ENCODE measurements at places on chromosomes 6 and 20. TPM values are rescaled to one million over a fixed set of nuclear protein-coding genes. Genes with fewer than 3 reads are reported as not detected.

DNA sequence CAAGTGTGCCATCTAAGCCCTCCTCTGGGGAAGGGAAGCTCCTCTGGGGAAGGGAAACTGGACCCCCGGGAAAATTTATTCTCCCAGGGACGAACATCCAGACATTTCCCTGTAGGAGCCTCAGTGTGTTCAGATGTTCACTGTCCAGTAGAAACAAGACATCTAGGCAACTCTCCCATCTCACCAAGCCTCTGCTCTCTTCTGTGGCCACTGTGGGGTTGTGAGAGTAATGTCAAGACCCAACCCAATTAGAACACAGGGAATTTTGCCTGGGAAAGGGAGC is 3.6 kb upstream of the PTGIS start:
- DNase-seq, result no peak

DNA sequence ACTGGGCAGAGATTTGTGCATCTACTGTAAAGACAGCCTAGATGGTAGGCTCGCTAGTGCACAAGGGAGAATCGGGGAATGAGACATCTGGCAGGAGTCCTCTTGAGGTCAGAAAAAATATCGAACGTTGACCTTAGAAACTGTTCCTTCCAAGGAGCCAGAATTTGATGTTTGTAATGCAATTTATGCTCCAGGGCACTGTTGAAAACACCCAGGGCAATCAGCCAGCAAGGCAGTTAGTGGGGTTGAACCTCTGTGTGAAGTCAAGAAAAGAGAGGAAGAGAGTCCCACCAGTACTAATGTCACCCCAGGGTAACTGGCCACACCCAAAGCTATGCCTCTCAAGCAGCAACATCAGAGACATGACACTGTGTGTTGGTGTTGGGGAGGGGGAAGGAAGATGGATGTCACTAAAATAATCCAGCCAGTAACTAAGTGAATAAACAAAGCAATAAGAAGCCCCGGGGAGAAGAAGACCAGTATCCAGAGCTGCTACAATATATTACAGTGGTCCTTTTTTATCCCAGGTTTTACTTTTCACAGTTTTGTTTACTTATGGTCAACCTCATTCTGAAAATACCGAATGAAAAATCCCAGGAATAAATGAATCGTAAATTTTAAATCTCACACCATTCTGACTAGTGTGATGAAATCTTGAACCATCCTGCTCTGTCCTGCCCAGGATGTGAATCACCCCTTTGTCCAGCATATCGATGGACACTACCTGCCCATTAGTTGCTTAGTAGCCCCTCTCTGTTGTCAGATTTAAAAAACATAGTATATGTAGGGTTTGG is 32.9 kb upstream of the PDE10A start:
- no peak for DNase-seq

DNA sequence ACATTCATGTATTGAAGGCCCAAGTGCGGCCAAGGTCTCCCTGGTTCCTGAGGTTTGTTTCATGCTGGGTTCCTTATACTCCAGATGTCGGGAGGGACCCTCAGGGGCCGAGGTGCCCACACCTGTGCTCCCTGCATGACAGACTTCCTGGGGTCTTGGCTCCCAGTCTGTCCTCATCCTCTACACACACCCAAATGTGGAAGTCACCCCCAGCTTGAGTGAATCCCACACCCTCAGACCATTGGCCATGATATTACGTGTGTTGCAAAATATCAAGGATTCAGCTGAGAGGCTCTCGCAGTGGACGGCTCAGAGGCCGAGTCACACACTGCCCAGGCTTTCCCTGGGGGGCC is 82.2 kb upstream of the DUSP22 start:
- DNase-seq, result no peak

DNA sequence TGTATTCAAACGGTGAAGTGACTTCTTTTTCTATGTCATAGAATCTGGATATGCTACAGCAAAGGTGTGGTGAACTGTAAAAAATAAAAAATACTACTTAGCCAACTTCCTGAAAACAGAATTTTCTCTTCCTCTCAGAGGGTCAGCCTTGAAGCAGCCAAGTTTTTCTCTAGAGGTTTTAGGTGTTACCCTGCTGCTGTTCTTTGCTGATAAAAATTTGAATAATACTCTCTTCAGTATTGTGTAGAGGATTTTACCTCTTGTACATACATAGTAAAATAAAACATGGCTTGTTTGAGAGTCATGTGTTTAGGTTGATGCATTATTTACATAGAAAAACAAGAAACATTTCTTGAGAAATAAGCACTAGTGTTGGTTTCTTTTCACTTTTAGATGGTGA is 458.4 kb downstream of the TBC1D32 start:
- DNase-seq, result no peak

DNA sequence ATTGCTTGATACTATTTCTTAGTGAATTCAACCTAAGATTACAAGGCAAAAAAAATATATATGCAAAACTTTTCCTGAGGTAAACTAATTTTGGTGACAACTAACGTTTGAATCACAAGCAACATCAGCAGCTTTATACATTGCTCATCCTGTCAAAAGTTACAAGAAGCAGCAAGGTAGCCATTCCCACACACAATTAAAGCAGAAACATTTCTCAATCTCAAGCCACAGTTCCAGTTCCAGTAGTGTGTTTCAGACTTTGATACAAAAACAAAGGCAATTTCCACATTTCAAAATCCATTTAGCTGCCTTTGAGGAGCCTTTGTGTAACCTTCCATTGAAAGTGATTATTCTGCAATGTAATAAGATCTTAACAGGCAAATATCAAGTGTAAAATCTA is 191.0 kb downstream of the WDR27 start:
- DNase-seq, result no peak

- no peak for DNase-seq
Observed at GRCh38 chr20:10639077-10639736, 34.6 kb downstream of the JAG1 start.

ELOVL2 gene
- total RNA-seq, result 1.0 TPM

CRISP3 gene
- total RNA-seq, result not detected

DSP gene
- total RNA-seq, result 33.9 TPM

- no peak for DNase-seq
Observed at GRCh38 chr20:62827311-62828038, 10.6 kb downstream of the COL9A3 start.

GRCh38 chr20:23401051-23401450 is 20.2 kb downstream of the NAPB start:
- no peak for DNase-seq

CASS4 gene
- not detected for total RNA-seq

- no peak for DNase-seq
Observed at GRCh38 chr20:47778398-47779354, 6.6 kb downstream of the SULF2 start.

DNA sequence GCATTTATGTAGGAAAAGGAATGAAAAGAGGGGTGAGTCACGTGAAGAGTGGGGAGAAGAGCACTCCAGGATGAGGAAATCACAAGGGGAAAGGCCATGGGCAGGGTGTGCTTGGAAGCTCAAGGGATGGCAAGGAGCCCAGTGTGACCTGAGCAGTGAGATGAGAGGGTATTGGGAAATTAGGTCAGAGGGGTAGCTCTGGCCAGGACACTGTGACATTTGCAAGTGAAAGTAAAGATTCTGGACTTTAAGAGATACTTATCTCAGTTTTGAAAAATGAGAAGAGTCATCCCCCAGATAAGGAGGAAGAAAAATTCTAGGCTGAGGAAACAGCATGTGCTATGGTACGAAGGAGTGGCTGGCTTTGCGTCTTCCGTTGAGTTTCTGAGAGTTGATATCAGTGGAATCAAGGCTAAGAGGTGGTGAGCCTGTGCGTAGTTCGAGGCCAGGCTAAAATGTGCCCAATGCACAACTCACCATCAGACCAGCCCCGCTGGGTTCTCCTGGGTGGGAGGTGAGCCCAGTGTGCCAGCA is 79.9 kb downstream of the GCLC start:
- no peak for DNase-seq

DNA sequence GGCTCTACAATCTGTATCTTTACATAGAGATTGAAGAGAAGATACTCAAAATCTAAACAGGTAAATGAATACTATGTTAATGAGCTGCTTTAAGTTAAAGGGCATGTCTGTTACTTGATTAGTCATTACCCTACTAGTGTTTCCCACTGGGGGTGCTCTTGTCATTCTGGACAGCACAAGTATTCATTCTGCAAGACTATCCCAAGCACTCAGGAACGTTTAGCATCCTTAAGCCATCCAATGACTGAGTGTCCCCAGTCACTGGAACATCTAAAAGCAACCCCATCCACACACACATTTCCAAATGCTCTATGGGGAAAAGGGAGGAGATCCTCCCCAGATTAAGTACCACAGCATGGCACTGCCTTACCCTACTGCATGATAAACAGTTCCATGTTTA is 25.7 kb downstream of the EZR start:
- peak; percentile 64 for DNase-seq

DNA sequence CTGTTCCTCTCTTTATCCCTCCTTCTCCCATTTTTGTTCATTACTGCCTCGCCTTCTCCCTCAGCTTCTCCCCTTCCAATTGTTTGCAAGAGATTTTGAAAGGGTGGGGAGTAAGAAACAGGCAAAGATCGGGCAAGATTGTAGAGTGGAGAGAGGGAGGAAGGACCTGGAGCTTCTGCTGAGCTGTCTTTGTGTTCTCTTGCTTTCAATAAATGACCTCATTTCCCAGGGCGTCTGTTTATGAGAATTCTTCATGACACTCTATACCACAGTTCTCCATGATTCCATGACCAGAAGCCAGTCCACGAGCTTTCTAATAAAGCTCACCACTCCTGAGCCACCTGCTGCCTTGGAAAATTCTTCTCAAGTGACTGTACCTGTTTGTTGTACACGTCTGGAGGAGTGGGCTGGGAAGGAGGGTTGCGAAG is 50.0 kb upstream of the PLEKHG1 start:
- no peak for DNase-seq

GRCh38 chr6:149139782-149140136 is 177.8 kb upstream of the TAB2 start:
- DNase-seq, result no peak

GRCh38 chr6:129359811-129360681 is 349.9 kb downstream of the ARHGAP18 start:
- DNase-seq, result no peak

SGK2 gene
- not detected for total RNA-seq

GRCh38 chr20:38229376-38230252 is 30.9 kb downstream of the KIAA1755 start:
- DNase-seq, result peak; percentile 82

VAPB gene
- 14.0 TPM for total RNA-seq

OPN5 gene
- not detected for total RNA-seq

ZFP57 gene
- 0.10 TPM for total RNA-seq

HLA-DPB1 gene
- 27.6 TPM for total RNA-seq

DNA sequence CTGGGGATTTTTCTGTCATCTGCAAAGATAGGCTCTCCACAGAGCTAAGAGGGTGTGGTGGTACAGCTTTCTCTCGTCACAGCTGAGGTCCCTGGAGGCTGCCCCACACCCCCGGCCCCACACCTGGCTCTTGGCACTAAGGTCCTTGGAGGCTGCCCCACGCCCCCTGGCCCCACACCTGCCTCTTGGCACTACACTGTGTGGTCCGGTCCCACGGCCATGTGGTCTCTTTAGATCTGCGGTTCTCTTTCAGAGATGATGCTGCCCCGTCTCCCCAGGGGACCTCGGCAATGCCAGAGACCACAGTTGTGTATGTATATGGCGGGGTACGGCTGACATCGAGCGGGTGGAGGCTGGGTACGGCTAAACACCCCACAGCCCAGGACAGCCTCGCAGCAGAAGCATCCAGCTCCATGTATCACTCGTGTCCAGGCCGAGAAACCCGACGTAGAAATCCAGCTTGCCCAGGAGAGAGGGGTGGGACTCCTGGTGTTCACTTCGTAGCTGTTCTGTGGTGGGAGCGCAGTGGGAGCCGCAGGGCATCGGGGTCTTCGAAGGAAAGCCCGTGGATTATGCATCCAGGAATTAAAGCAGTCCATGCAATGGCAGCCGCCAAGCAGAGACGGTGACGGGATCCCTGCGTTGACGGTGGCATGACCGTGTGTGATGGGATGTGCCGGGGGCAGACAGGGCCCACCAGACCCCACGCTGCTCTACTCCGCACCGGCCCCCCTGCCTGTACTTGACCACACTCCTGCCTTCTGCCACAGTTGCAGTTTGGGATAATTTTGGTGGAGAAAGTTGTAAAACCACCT is 292.1 kb downstream of the CDH4 start:
- DNase-seq, result no peak

DNA sequence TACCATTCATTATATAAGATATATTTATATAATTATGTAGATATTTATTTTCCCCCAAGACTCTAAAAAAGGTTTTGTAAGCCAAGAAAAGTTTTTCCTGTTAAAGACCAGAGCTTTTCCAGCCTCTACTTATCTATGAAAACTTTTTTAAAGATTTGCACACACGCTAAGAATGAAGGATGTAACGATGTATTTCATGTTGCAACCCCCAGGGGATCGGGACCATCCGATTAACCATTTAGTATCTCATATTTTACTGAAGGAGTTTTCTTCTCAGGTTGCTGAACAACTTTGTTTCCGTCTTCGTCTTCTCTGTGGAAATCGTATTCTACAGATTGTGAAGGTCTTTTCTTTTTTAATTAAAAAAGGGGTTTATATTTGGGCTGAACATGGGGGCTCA is 70.0 kb upstream of the SASH1 start:
- DNase-seq, result no peak

ENPP4 gene
- 3.0 TPM for total RNA-seq

MMP24 gene
- total RNA-seq, result 14.8 TPM

DNA sequence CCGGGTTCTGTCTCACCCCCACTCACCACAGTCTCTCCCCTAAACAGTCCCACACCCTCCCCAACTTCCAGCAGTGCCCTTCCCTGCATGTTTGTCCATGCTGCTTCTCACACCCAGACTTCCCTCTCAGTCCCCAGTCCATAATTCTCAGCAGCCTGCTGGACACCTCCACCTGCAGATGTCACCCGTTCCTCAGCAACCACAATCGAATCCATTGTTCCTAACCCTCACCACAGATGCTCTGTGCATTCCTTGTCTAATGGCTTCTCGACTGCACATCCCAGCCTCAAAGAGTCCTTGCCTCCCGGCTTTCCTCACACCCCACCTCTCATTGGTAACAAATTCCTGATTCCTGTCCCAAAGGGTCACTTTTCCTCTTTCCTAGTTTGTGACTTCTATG is 55.6 kb downstream of the GOPC start:
- DNase-seq, result no peak

TM9SF4 gene
- 41.9 TPM for total RNA-seq

GRCh38 chr6:79385893-79386292 is 151.3 kb downstream of the LCA5 start:
- DNase-seq, result no peak

DNA sequence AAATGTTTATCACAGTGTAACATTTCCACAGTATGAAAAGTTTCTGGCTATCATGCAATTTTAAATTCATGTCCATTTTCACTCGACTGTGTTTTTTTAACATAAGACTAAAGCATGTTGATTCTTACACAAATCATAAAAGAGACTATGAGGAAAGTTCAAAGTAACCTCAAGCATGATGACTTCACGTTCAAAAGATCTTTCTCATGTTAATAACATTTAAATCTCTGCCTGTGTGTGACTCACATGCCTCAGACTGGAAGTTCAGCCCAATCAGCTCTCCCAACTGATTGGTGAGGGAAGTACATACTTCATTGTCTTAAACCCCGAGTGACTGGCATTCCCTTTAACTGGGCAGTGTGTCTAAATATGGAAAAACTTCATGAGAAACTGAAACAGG is 37.4 kb downstream of the ATXN1 start:
- DNase-seq, result peak; percentile 10
